Adrenal gland (tissue), 19 donors: ENCODE measurements at places on chromosomes 2 and 18. TPM values are rescaled to one million over a fixed set of nuclear protein-coding genes. Genes with fewer than 3 reads are reported as not detected.

DNA sequence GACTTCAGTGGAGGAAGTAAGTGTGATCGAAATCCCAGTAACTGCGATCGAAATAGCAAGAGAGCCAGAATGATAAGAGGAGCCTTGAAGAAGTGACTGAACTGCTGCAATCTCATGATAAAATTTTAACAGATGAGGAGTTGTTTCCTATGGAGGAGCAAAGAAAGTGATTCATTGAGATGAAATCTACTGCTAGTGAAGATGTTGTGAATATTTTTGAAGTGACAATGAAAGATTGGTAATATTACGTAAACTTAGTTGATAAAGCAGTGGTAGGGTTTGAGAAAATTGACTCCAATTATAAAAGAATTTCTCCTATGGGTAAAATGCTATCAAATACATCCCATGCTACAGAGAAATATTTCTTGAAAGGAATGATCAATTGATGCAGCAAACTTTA, 780.6 kb downstream of the MBD2 start:
- DNase-seq = no peak
- H3K4me3 ChIP-seq = no peak overlapping the region
- no peaks in the 10 kb centered on the region for H3K4me1 ChIP-seq
- no peaks in the 10 kb centered on the region for H3K36me3 ChIP-seq
- H3K27ac ChIP-seq = no peak overlapping the region

TGIF1 gene
- 25.7 TPM for total RNA-seq

- no peak overlapping the region for H3K27ac ChIP-seq
- peaks cover 10% of the 10 kb centered on the region for H3K4me1 ChIP-seq
- no peaks in the 10 kb centered on the region for H3K27me3 ChIP-seq
Measured at GRCh38 chr2:117943013-117943672, 70.7 kb downstream of the CCDC93 start.

GRCh38 chr2:120105360-120105759, 92.5 kb downstream of the EPB41L5 start:
- no peaks in the 10 kb centered on the region for H3K36me3 ChIP-seq
- no peak overlapping the region for H3K4me3 ChIP-seq
- no peak overlapping the region for H3K27ac ChIP-seq

AOX1 gene
- 877 TPM for total RNA-seq

- H3K4me1 ChIP-seq = no peaks in the 10 kb centered on the region
- DNase-seq = peak; percentile 51
- no peaks in the 10 kb centered on the region for H3K27me3 ChIP-seq
- no peaks in the 10 kb centered on the region for H3K36me3 ChIP-seq
- H3K4me3 ChIP-seq = no peak overlapping the region
Measured at GRCh38 chr2:88159955-88160415, 10.2 kb upstream of the THNSL2 start.

- H3K27ac ChIP-seq = no peak overlapping the region
- H3K27me3 ChIP-seq = no peaks in the 10 kb centered on the region
- no peak overlapping the region for H3K4me3 ChIP-seq
- no peaks in the 10 kb centered on the region for H3K36me3 ChIP-seq
- peaks cover 5% of the 10 kb centered on the region for H3K4me1 ChIP-seq
Measured at GRCh38 chr2:189086250-189086649, 93.3 kb downstream of the COL5A2 start.

GRCh38 chr2:145112467-145112866, 592.5 kb upstream of the ZEB2 start:
- DNase-seq = no peak
- no peaks in the 10 kb centered on the region for H3K4me1 ChIP-seq
- no peaks in the 10 kb centered on the region for H3K36me3 ChIP-seq

GRCh38 chr2:3459185-3460015, 59.9 kb downstream of the ADI1 start:
- no peak overlapping the region for H3K4me3 ChIP-seq
- H3K36me3 ChIP-seq = no peaks in the 10 kb centered on the region
- DNase-seq = no peak
- no peak overlapping the region for H3K27ac ChIP-seq
- no peaks in the 10 kb centered on the region for H3K4me1 ChIP-seq
- no peaks in the 10 kb centered on the region for H3K27me3 ChIP-seq

DNA sequence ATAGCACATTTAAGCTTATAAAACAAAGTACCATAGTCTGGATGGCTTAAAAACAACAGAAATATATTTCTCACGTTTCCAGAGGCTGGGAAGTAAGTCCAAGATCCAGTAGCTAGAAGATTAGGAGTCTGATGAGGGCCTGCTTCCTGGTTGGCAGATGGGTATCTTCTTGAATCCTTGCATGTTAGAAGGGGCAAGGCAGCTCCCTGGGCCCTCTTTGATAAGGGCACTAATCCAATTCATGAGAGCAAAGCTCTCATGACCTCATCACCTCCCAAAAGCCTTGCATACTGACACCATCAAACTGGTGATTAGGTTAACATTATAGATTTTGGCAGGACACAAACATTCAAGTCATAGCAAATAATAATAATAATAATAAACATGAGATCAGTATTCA, 146.4 kb downstream of the CCDC102B start:
- no peak for DNase-seq
- H3K4me3 ChIP-seq = no peak overlapping the region
- H3K27ac ChIP-seq = no peak overlapping the region

DNA sequence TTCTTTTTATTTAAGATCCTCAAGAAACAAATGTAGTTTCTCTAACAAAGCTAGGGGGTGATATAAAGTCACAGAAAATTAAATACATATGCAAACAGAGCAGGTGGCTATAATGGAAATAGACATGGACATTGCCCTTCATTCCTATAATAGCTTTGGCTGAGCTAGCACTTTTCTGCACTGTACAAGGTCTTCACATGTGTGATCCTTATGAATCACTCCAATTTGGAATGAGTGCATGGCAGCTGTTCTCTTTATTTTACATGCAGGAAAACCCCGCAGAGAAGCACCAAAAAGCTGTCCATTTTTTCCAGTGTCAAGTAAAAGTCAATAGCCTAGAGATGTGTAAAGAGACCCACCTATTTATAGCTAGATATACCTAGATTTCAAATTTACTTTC, 747.4 kb upstream of the SLC8A1 start:
- no peaks in the 10 kb centered on the region for H3K36me3 ChIP-seq
- H3K4me3 ChIP-seq = no peak overlapping the region
- H3K27ac ChIP-seq = no peak overlapping the region
- DNase-seq = no peak
- no peaks in the 10 kb centered on the region for H3K27me3 ChIP-seq
- H3K4me1 ChIP-seq = no peaks in the 10 kb centered on the region

GRCh38 chr18:41999751-42000150, 44.7 kb downstream of the PIK3C3 start:
- no peaks in the 10 kb centered on the region for H3K4me1 ChIP-seq
- no peak overlapping the region for H3K27ac ChIP-seq
- peaks cover 49% of the 10 kb centered on the region for H3K36me3 ChIP-seq
- no peak overlapping the region for H3K4me3 ChIP-seq
- H3K27me3 ChIP-seq = no peaks in the 10 kb centered on the region

DNA sequence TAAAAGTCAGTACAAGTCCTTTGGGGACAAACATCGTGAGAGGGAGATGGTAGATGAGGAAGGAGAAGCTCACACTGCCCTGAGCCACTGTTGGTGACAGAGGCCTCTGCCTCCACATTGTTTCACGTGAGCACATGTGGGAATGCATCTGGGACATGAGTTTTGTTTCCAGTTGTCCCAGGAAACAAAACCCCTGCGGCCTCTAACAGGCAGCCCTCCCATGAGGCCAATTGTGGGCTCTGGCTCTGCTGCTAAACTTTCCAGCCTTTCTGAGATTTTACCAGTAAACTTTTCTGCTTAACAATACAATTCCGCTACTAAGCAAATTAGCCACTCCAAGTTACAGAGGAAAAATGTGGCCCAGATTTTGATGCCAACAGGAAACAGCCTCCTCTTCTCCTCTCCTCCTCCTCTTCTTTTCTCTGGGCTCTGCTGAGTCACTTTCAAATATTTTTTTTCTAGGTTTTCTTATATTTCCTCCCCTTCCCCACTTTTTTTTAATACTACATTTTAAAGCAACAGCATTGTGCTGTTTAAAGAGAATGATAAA, 23.4 kb upstream of the LRRC30 start:
- no peaks in the 10 kb centered on the region for H3K4me1 ChIP-seq
- no peaks in the 10 kb centered on the region for H3K27me3 ChIP-seq
- no peak for DNase-seq
- H3K27ac ChIP-seq = no peak overlapping the region
- H3K4me3 ChIP-seq = no peak overlapping the region
- H3K36me3 ChIP-seq = no peaks in the 10 kb centered on the region

GRCh38 chr2:31053929-31054782, 84.1 kb downstream of the GALNT14 start:
- no peak overlapping the region for H3K4me3 ChIP-seq

GRCh38 chr2:183592271-183592670, 468.0 kb downstream of the NUP35 start:
- DNase-seq = no peak
- H3K36me3 ChIP-seq = no peaks in the 10 kb centered on the region
- no peak overlapping the region for H3K27ac ChIP-seq
- no peaks in the 10 kb centered on the region for H3K27me3 ChIP-seq
- H3K4me3 ChIP-seq = no peak overlapping the region
- H3K4me1 ChIP-seq = no peaks in the 10 kb centered on the region

DNA sequence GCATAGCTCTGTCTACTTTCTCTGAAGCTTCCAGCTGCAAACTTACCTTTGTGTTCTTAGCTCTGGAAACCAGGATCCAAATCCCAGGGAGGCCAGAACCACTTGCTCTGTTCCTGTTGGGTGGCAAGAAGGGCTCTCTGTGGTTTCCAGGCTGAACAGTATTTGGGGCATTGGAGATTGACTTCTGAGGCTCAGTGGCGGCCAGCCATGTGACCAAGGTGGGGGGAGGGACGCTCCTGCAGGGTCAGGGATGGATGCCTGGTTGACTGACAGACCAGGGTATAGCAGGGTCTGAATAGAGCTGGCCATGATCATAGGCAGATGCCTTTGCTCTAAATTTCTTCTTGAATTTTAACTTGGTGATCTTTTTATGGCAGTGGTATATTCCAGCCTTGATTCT, 15.1 kb downstream of the SLC4A5 start:
- H3K4me3 ChIP-seq = no peak overlapping the region
- H3K36me3 ChIP-seq = no peaks in the 10 kb centered on the region
- DNase-seq = no peak
- no peaks in the 10 kb centered on the region for H3K4me1 ChIP-seq
- H3K27ac ChIP-seq = no peak overlapping the region

- no peaks in the 10 kb centered on the region for H3K27me3 ChIP-seq
- no peaks in the 10 kb centered on the region for H3K4me1 ChIP-seq
- no peak overlapping the region for H3K27ac ChIP-seq
- no peak overlapping the region for H3K4me3 ChIP-seq
Measured at GRCh38 chr2:128799284-128799552, 480.6 kb upstream of the HS6ST1 start.

UGT1A1 gene
- total RNA-seq = not detected

DNA sequence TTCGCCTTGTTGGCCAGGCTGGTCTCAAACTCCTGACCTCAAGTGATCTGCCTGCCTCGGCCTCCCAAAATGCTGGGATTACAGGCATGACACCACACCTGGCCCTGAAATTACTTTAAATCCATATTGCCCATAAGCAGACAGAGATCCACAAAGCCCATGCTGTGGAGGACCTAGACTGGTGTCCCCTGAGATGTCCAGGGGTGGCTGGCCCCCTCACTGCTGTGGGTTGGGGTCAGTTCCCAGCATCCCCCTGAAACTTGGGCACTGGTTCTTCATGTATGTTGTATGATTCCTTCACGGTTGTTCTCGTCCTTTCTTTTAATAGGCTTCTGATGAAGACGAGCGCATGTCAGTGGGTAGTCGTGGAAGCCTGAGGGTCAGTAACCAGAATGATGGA, 78.1 kb upstream of the RBM44 start:
- H3K36me3 ChIP-seq = no peaks in the 10 kb centered on the region
- no peak overlapping the region for H3K27ac ChIP-seq
- H3K4me1 ChIP-seq = peaks cover 44% of the 10 kb centered on the region
- DNase-seq = peak; percentile 33

CBLN2 gene
- 1.6 TPM for total RNA-seq

DLGAP1 gene
- 5.8 TPM for total RNA-seq

DNA sequence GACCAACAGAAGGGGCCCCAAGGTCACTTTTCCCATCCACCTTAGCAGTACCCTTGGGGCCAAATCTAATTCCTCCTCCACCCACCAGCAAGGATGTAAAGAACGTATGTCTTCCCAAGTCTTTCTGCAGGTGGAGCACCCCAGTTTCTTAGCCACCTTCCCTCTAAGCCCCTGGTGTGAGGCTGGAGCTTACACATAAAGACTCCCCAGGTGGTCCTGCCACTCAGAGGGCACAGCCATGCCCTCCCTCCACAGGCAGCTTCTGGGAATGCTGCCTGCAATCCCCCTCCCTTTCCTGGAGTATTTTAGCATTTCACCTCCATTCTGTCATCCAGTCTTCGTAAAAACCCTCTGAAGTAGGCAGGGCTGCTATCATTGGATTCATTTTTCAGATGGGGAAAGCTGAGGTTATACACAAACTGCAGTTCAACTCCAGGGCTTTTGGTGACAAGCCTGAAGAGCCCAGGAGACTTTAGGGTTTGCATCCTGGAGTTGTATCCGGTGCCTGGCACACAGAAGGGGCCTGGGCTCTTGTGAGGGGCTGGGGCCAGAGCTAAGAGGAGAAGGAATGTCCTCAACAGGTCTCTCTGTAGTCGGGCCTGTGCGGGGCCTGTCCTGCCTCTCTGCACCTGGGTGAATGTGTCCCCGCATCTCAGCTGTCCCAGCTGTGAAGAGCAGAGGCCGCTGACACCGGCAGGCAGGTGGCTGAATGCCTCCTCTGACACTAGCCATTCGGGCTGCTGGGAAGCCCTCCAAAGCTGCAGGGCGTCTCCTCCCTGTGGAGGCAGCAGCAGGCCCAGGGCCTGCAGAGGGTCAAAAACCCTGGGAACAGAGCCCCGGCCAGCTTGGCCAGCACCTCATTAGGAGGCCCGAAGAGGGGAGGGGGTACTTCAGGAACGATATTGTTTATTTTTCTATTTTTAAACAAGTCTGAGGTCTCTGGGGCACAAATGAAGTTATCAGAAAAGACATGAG, 27.6 kb downstream of the CIB4 start:
- no peak overlapping the region for H3K27ac ChIP-seq
- DNase-seq = peak; percentile 25
- no peaks in the 10 kb centered on the region for H3K27me3 ChIP-seq
- H3K36me3 ChIP-seq = no peaks in the 10 kb centered on the region
